CD4-positive, alpha-beta memory T cell (primary cell): ENCODE measurements at places on chromosomes 7 and 10. TPM values are rescaled to one million over a fixed set of nuclear protein-coding genes. Genes with fewer than 3 reads are reported as not detected.

The MGMT gene
- total RNA-seq, result 21.2 TPM

The LIPA gene
- total RNA-seq, result 60.2 TPM

The CISD1 gene
- total RNA-seq, result 13.7 TPM

The SCART1 gene
- 11.2 TPM for total RNA-seq

The EN2 gene
- total RNA-seq, result not detected

The OR6B1 gene
- total RNA-seq, result not detected

The ATP6V0A4 gene
- total RNA-seq, result not detected

The CYP17A1 gene
- not detected for total RNA-seq

The SEC23IP gene
- 68.7 TPM for total RNA-seq

The NPSR1 gene
- not detected for total RNA-seq

The FGFR2 gene
- total RNA-seq, result 0.90 TPM

The SLC35B4 gene
- 10.5 TPM for total RNA-seq

The SH2D4B gene
- total RNA-seq, result 0.17 TPM

The H2BK1 gene
- total RNA-seq, result 6.9 TPM

The GDI2 gene
- 140 TPM for total RNA-seq

The HOXA11 gene
- not detected for total RNA-seq

The MTPN gene
- total RNA-seq, result 83.1 TPM
